ENCODE measurements at places on chromosomes 5 and 9.

- DNase-seq, result no peak
These were observed 79.4 kb downstream of the ADAMTS16 start for GRCh38 chr5:5219541-5219940.

DNA sequence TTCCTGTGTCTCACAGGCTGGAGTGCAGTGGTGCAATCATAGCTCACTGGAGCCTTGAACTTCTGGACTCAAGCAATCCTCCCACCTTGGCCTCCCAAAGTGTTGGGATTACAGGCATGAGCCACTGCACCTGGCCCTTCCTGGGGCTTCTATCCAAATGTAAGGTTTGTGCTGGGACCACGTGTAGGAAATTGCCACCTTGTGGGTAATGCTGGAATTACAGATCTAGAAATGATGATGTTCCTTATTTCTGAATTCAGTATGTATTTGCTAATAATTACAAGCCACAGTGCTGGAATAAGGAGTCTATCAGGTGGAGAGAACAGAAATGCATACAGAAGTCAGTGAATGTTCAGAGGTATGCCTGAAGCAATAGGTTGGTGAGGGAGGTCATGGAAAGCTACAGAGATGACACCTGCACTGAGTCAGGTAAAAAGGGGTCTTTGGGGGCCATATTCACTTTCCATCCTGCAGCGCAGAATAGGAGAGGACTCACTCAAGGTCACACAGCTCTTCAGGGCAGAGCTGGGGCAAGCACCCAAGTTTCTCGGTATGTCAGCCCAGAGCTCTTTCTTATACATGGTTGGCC lies 8.8 kb upstream of the IGFBPL1 start:
- peak; percentile 17 for DNase-seq

- no peak for DNase-seq
These were observed 164.5 kb downstream of the MED27 start for GRCh38 chr9:131915181-131915580.

DNA sequence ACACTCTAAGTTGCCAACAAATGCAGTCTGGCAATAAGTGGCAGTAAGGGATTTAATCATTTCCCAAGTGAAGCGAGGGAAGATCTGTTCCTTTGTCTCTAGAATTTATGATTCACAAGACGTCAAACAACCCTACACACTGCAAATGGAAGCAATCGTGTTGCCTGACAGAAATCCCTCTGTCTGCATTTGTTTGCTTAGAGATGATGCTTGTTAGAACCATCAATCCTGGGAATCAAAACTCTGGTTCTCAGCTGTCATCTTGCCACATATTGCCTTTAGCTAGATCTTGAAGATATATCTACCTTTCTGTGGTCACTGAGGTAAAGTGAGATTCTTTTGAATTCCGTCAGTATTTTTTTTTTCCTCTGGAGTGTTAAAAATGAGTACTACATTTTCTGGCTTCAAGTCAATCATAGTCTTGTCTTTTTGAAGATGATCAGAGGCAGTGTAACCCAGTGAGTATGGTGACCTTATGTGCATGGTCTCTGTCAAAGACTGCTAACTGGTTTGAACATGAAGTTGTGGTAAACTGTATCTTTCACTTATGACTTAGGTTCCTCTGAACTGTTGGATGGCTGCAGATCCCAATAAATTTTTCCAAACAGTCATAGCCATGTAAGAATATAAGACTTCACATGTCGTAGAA lies 106.4 kb upstream of the STARD4 start:
- DNase-seq, result no peak

- DNase-seq, result no peak
These were observed 63.4 kb downstream of the KCNT1 start for GRCh38 chr9:135765416-135765815.

- DNase-seq, result peak; percentile 12
These were observed at the start of gene RASGEF1C for GRCh38 chr5:180209137-180209581. Gene RASGEF1C, minus strand, starts transcription at chr5:180209211. Its CDS starts 71,159 bp downstream, at chr5:180138052.

GRCh38 chr5:169433221-169433651 lies 132.3 kb upstream of the SLIT3 start:
- DNase-seq, result no peak

GRCh38 chr5:12237837-12238575 lies 333.8 kb upstream of the CTNND2 start:
- DNase-seq, result no peak

- no peak for DNase-seq
These were observed 61.4 kb downstream of the PSMB7 start for GRCh38 chr9:124353811-124354274.

DNA sequence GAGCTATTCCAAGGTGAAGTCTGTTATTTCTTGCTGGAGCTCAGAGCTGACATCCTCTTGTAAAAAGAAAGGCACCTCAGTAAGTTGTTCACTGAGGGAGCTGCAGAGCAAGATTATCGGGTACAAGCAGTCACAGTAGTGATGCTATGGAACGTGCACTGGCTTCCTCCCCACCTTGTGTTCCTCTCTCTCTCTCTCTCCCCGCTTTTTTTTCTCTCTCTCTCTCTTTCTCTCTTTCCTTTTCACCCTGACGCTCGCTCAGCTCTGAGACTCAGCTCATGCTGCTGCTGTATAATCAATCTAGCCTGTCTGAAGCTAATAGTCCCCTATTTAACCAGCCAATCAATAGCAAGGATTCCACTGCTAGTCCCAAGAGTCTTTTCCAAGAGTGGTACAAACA lies 587.6 kb upstream of the CDH18 start:
- DNase-seq, result no peak

DNA sequence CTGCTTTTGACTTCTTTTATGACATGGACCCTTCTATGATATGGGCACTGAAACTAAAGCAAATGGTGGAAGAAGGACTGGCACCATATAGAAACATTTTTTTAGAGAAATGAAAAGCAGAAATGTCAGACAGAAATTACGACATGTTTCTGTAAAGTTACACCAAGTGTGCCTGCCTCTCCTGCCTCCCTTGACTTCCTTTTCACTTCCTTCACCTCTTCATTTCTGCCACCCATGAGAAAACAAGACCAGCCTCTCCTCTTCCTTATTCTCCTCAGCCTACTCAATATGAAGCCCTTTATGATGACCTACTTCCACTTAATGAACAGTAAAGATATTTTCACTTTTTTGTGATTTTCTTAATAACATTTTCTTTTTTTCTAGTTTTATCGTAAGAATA lies 44.5 kb downstream of the ERCC6L2 start:
- no peak for DNase-seq

DNA sequence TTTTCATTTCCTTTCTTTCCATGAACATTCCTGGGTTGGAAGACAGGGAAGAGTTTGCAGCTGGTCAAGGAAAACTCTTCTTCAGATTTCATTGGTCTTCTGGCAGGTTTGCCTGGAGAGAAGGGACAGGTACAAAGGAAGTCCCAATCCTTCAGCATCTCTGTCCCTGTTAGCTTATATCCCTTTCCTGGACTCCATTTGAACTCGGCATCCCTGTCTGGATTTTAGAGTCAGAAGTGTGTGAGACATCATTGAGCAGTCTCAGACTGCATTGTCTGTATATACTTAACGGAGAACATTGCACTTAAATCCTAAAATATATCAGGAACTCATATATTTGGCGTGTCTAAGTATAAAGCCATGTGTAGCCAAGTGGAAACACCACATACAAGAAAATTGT lies 54.9 kb downstream of the ADGRV1 start:
- DNase-seq, result no peak

DNA sequence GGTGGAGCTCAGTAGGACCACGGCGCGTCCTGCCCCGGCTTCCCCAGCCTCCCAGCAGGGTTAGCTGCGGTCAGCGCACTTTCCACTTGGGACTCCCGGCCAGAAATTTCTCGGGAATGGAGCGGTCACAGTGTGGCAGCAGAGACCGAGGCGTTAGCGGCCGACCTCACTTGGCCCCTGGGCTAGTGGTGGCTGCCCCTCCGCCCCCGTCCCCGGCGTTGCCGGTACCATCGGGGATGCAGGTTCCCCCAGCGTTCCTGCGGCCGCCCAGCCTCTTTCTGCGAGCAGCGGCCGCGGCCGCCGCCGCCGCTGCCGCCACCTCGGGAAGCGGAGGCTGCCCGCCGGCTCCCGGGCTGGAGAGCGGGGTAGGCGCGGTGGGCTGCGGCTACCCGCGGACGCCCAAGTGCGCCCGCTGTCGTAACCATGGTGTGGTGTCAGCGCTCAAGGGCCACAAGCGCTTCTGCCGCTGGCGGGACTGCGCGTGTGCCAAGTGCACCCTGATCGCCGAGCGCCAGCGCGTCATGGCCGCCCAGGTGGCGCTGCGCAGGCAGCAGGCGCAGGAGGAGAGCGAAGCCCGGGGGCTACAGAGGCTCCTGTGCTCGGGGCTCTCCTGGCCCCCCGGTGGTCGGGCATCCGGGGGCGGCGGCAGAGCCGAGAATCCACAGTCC lies 460 bp downstream of the DMRTA1 start:
- no peak for DNase-seq

DNA sequence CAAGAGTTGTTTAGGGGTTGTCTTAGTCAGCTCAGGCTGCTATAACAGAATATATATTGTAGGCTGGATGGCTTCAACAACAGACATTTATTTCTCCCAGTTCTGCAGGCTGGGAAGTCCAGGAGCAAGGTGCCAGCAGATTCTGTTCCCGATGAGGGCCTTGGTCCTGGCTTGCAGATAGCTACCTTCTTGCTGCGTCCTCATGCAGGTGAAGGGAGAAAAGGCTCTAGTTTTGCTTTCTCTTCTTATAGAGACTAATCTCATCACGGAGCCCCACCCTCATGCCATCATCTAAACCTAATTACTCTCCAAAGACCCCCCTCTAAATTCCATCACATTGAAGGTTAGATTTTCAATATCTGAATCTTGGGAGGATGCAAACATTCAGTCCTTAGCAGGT lies 246.0 kb upstream of the ANKRD55 start:
- no peak for DNase-seq

GRCh38 chr5:141822144-141822543 lies 56.1 kb downstream of the PCDH1 start:
- no peak for DNase-seq

DNA sequence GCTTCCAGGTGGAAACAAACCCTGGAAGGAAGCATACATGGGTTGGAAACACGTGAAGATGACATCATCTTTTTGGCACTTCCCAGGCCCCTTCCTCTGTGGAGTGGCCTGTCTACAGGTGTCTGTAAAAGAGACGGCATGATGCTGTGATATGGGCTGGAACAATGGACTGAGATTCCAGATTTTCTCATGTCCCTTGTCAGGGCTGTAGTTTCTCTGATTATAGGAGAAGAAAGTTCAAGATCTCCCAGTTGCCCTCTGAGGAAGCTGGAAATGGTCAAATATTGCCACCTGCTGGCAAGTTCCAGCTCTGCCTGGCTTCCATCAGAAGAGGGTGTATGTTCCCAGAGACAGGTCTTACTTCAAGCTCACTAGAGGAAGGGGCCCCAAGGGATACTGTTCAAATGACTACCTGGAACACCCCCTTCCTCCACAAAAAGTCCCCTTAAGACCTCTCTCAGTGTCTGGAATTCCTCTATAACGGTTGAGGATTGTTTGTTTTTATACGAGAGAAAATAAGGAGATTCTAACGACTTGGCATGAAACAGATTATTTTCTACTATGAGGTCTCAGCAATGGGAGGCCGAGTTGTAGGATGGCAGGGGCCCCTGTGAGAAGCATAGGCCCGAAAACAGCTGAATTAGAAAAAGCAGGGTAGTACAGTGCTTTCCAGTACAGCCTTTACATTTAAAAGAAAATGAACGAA lies 7.3 kb upstream of the ANXA6 start:
- no peak for DNase-seq

DNA sequence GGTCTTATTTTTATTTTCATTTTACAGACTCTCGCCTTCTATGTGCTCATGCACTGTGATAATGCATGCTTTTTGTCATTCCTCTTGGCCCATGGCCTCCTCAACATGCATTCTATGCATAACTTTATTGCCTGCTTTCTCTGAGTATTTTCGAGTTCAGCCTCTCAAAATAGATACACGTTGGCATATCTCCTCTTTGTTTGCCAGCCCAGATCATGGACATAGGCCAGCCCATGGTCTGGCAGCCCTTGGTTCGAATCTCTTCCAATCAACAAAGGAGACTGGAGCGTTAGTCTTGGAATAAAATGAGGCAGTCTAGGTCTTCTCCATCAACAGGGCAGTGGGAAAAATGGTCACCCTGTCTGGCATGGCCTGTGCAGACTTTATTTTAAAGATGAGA lies 279.5 kb upstream of the ADAMTS16 start:
- no peak for DNase-seq

GRCh38 chr5:71767661-71768060 lies 48.6 kb downstream of the CARTPT start:
- DNase-seq, result no peak

GRCh38 chr5:149679876-149680809 lies 50.0 kb upstream of the PPARGC1B start:
- DNase-seq, result no peak
